ENCODE measurements at places on chromosomes 5 and 9.

DNA sequence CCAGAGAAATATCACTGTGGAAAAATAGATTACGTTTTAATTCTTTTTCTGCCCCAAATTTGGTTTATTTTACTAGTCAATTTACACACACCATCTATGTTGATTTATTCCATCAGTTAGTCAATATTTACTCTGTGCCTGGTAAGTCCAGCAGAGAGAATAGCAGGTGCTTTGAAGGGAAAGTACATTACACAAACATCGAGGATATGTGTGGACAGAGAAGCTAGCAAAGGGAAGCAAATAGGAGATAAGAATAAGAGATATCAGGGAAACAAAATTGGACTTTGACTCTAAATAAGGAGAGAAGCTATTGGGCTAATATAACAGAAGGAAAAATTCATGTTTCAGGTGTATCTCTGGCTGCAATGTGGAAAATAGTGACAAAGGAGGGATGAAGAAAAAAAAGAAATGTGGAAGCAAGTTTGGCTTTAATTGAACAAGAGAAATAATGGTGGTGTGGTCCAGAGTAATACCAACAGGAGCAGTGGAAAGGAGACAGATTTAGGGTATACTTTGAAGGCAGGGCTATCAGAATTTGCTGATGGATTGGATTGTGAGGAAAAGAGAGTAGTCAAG, 587.7 kb upstream of the CDH6 start:
- DNase-seq = no peak

GRCh38 chr5:74196233-74196632, 444.3 kb downstream of the ENC1 start:
- no peak for DNase-seq

DNA sequence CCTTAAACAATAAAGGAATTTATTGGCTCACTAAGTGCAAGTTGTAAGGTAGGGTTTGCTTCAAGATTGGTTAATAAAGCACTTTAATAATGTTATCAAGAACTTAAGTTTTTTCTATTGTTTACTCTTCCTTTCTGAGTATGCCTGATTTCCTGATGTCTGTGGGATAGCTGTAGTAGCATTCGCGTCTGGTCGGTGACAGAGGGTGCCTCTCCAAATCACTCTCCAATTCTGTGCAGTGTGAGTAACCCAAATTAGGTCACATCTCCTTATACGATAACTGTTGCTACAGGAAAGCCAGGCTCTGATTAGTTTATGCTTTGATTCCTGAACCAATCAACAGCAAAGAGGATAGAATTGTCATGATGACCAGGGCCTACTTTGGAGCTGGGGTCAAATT, 90.7 kb downstream of the CCDC192 start:
- DNase-seq = no peak

DNA sequence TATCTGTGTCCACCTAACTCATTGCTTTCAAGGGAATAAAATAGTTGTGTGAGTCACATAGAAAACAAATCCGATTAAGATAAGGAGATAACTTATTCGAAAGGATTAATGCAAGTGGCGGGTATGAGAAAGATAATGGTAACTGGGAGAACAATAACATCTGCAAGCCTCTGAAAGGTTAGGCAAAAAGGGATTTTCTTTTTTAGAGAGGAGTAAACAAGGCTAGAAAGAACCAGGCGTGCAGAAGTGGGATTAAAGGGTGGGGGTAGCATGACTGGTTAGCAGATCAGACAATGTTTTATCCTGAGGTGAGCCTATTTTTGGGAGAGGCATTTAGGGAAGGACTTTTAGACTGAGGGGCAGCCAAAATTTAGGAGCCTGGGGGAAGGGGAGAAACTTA, 34.7 kb upstream of the JMY start:
- no peak for DNase-seq

DNA sequence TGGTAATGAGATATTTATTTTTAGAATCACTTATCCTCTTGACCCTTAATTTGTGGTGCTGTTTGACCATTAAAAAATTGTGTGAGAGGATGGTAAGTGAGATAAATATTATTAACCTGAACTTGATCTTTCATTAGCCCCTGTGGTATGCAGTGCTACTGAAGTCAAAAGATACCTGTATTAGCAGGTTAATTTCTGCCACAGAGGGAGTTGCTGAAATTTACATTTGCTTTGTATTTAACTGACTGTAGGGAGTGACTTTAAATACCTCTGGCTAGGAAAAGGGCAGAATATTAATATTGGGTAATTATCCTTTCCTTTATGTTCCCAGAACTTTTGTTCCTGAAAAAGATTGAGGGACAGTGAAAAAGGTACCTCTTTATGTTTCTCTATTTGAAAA, 133.6 kb downstream of the CHSY3 start:
- no peak for DNase-seq

- peak; percentile 76 for DNase-seq
Observed at GRCh38 chr9:33446946-33447798, at the start of gene AQP3. Gene AQP3, minus strand, starts transcription at chr9:33447593. Its CDS starts 63 bp downstream, at chr9:33447530.

GRCh38 chr5:110269478-110270142, 456.9 kb downstream of the TMEM232 start:
- DNase-seq = no peak

All from hematopoietic multipotent progenitor cell treated with erythropoietin and hydrocortisone succinate and interleukin-3 and kit ligand, for 17 days (in vitro differentiated cells).